ENCODE measurements at places on chromosomes 11 and 22.

- no peak for DNase-seq
Observed at GRCh38 chr22:49689255-49689770, 138.4 kb downstream of the BRD1 start.

DNA sequence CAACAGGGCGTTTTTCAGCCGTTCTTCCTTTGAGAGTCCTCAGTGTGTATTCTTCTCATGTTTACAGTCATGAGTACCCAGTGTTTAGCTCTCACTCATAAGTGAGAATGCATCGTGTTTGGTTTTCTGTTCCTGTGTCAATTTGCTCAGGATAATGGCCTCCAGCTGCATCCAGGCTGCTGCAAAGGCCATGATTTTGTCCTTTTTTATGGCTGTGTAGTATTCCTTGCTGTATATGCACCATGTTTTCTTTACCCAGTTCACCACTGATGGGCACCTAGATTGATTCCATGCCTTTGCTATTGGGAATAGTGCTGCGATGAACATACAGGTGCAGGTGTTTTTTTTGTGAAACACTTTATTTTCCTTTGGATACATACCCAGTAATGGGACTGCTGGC is 23.5 kb downstream of the B3GAT1 start:
- no peak for DNase-seq

DNA sequence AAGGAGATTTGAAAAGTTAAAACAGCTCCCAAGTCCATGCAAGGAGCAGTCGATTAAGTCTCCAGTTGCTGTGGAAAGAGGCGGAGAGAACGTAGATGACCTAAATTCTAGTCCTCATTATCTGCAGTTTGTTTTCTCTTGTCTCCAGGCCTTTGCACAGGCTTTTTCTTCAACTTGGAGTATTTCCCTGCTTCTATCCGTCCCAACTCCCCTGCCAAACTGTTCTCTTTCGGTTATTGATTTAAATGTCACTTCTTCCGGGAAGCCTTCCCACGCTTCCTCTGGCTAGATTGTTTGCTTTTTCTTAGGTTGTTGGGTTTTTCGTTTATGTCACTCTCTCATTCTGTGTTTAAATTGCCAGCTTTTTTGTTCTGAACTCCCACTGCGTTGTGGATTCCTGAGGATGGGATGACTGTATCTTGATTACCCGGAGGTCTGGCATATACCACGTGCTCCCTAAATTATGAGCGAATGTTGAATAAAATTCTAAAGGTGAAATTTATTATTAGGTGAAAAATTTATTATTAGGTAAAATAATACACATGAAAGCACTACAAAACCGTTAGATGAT is 463 bp downstream of the TMEM126B start:
- no peak for DNase-seq

- DNase-seq, result no peak
Observed at GRCh38 chr11:109677876-109678275, 255.9 kb downstream of the C11orf87 start.
